ENCODE measurements at places on chromosomes 7 and 10.

GRCh38 chr7:55016061-55016745, 2.6 kb upstream of the EGFR start:
- no peak for DNase-seq

DNA sequence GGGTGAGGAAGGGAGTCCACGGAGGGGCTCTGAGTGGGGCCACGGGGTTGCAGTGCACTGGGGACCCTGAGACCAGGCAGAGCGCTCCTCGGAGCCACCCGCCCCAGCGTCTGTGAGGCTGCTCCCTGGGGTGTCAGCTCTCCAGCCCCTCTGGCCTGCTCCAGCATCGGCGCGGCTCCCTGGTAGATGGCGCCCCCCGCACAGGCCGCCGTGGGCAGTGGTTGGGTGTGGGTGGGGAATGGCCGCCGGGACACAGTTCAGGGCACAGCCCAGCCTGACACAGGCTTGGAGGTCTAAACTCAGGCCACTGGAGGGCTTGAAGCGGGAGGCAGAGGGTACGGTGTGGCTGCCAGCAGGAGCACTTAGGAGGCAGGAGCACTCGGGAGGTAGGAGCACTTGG, 222.6 kb upstream of the PPP2R2D start:
- no peak for DNase-seq

GRCh38 chr7:1065585-1066241, 21.4 kb downstream of the GPR146 start:
- DNase-seq: peak; percentile 78

- DNase-seq: no peak
These were observed 20.2 kb upstream of the SMC3 start for GRCh38 chr10:110547139-110547761.

DNA sequence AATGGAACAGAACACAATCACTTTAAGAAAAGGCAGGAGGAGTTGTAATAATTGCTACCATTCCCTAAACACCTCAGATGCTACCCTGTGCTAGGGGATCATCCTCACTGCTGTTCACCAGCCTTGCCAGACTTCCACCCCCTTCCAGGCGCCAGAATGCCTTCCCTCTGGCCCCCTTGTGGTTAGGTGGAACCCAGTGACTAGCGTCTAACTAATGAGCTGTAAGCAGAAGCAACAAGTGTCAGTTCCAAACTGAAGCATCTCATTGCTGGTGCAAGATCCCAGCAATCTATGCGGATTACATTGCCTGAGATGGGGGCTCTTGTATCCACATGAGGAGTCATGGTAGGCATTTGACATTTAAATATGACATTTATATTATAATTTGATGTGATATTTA, 86.6 kb downstream of the FRMD4A start:
- no peak for DNase-seq

DNA sequence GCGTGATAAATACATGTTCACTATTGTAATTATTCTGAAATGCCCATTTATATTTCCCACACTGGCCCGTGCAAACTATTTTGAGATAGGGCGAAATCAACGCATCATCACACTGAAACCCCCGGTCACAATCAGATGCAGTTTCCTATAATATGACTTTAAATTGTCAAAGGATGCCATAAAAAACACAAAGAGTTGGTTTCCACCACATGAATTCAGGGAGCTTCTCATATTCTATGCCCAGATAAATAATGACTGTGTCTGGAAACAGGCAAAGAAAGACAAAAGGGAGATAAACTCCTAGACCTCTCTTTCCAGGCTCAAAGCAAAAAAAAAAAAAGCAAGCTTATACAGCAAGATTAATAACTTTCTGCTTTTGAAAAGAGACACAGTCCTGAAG, 375.8 kb upstream of the AKR1E2 start:
- no peak for DNase-seq

GRCh38 chr10:114767986-114768821, 53.4 kb upstream of the FHIP2A start:
- no peak for DNase-seq

DNA sequence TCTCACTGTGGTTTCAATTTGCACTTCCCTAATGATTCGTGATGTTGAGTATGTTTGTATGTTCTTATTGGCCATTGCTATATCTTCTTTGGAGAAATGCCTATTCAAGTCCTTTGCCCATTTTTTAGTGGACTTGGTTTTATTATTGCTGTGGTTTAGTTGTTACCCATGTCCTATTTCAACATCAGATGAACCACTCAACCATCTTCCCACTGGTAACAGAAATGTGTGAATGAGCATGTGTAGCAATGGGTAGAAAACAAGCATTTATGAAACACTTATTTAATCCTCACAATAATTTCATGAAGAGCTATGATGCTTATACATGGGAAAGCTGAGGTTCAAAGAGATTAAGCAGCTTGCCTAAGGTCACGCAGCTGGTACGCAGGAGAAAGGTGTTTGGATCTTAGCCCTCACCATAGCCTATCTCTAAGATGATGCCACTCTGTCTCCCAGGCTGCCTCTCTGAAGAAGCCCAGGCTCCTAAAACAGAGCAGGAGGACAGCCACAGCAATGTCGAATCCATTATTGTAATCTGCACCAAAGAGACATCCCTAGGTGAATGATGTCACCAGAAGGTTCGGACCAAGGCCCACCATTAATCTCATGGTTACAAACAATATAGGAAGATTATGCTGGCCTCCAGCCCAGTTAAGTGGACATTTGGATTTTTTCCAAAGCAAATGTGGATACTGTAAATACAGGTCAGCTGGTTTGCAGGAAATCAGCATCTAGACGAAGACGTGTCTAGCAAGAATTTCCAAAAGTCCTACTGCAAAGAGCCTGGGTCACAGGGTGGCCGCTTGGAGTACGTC, 447.6 kb upstream of the ZMIZ1 start:
- no peak for DNase-seq

GRCh38 chr7:2689343-2689847, 1.4 kb downstream of the AMZ1 start:
- no peak for DNase-seq

- DNase-seq: no peak
These were observed 42.0 kb downstream of the ZC3HC1 start for GRCh38 chr7:130008941-130009847.

DNA sequence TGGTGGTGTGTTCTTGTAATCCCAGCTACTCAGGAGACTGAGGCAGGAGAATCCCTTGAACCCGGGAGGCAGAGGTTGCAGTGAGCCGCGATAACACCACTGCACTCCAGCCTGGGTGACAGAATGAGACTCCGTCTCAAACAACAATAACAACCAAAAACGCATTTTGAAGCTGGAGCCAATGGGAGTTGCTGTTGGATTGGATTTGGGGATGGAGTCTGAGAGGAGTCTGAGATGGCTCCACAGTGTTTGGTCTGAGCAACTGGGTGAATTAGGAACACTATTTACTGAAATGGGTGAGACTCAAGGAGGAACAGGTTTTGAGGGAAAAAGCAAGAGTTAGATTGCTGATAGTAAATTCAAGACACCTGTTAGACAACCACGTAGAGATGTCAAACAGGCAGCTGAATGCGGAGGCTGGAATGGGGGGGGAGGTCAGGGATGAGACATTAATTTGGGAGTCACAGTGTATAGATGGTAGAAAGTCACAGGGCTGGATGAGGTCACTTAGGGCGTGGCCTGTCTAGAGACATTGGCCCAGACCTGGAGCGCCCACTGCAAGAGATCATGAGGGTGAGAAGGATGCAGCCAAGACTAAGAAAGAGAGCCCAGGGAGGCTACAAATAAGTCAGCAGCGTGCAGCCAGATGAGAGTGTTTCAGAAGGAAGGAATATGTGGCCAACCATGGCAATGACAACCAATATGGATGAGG, 56.4 kb downstream of the CYCS start:
- no peak for DNase-seq

DNA sequence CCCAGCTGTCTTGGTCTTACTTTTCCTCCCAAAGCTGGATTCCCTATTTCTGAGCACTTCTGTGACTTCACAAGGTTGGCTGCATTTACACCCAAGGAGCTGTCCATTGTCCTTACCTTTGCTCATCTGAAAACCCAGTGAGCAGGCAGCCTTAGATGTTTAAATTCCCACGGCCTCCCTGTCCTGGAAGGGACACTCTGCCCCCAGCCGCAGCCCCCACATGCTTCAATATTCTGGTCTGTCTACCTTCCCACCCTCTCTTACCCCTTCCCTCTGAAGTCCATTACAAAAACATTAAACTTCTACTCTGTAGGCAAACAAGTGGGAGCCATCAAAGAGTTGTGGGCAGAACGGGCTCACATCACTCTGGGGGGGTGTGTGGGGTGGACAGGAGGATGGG, 73.8 kb upstream of the EFCAB10 start:
- DNase-seq: peak; percentile 54

DNA sequence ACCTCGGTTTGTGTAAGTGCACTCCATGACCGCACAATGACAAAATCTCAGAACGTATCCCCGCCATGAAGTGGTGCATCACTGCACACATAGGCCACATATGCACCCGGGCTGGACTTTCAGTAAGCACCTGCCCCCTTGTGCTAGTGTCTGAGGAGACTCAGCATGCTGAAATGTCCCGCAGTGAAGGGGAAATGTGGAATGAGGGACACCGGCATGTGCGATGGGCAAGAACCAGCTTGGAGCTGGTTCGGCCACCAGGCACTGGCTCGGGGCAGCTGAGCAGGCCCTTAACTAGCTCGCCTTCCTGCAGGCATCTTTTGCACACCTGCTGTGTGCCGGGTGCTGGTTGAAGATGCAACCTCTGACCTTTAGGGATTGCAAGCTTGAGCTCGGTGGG, 49.8 kb upstream of the TNS3 start:
- DNase-seq: no peak

GRCh38 chr7:17532861-17533404, 234.5 kb downstream of the AHR start:
- no peak for DNase-seq

DNA sequence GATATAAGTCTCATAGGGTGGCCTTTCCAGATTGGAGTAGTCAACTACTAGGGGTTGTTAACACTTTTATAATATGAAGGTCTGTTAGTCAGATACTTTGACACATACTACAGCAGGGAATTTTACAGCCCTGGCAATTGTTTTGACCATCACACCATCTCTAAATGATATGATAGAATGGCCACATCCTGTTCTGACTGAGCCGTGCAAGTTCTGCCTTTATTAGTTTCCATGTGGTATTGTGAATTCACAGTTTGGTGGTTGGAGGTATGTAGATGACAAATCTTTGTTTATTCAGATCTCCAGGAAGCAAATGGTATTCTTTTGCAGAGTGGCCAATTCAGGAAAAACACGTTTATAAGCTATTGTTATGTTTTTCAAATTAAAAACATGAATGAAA, 83.0 kb downstream of the NRG3 start:
- no peak for DNase-seq

DNA sequence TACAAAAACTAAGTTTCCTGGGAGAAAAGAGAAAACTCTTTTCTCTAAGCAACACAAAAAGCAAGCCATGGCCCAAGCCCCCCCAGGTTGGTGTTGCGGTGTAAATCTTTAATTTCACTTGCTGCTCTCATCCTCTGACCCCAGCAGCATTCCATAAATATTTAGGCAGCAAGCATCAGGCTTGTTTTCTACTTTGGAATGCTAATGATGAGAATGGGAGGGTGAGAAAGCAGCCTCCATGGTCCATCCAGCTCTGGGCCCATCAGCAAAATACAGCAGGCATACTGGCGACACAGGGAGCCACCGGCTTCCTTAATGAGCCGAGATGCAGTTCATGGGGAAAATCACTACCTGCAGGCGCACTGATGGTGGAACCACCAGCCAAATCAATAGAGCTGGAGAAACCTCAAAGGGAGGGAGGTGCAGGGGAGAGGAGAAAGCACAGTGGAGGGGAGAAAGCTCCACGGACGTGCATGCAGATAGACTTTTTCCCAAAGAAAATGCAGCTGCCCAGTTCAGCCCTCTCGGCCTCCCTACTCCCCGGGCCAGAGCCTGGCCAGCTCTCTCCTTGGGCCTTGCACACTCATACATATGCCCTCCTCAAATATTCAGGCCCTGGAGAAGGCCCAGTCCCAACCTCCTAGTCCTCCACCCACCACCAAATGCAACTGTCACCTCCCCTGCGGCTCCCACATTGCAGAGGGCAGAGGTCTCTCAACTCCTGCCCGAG, 131.9 kb downstream of the GRID1 start:
- DNase-seq: no peak

GRCh38 chr7:30080818-30081217, 52.6 kb downstream of the PLEKHA8 start:
- no peak for DNase-seq

GRCh38 chr7:112150823-112151641, 55.2 kb downstream of the DOCK4 start:
- no peak for DNase-seq

GRCh38 chr7:22043367-22043766, 97.7 kb upstream of the CDCA7L start:
- DNase-seq: no peak

GRCh38 chr7:90387470-90388240, 15.6 kb upstream of the CLDN12 start:
- DNase-seq: no peak

GRCh38 chr7:157651366-157652160, 314.8 kb downstream of the DNAJB6 start:
- DNase-seq: no peak

DNA sequence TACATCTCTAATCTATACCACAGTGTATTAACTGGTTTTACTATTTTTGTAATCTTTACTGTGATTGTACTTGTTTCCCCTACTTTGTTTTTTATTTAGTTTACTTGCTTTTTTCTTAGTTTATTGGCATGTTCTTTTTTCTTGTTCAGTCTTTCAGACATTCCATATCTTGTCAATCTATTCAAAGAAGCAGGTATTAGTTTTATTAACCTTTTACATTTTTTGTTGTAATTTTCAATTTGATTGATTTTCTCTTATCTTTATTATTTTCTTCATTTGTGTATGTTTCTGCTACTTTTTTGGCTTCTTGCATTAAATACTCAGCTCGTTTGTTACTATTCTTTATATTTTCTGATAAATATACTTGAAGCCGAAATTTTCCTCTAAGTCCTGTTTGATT, 41.6 kb downstream of the TLX1 start:
- no peak for DNase-seq

DNA sequence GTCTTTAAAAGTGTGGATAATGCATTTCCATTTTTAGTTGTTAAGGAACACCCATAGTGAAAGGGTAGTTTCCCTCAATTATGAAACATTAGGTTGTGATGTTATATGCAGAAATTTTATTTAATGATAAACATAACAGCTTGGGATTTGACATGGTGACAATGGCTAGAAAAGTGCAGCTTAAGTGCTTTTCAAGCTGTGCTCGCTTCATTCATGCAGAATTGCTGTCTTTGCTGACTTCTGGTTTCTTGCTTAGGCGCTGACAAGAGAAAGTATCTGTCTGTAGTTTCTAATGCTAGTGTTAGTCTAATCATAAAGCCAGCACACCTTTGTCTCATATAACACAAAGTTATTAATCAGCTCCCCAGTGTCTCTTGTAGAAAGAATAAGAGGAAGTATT, 170.0 kb downstream of the ARL5B start:
- no peak for DNase-seq

DNA sequence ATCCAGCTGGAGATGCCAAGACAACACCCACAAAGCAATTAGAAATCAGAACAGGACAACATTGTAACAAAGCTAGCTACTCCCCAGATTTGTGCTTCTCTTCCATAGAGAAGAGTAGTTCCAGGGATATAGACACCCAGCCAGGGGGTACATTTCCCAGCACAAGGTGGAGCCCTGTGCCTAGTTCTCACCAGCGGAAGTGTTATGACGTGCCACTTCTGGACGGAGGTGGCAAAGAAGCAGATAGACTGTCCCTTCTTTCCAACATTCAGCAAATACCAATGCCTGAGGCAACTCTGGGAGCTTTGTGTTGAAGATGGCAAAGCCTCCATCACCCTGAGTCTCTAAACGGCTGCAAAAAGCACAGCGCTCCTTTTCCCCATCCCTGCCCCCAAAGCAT, 23.4 kb upstream of the GSAP start:
- no peak for DNase-seq

- peak; percentile 23 for DNase-seq
These were observed 106.3 kb downstream of the ATXN7L1 start for GRCh38 chr7:105769901-105770628.

Measured in hindlimb muscle (tissue), 1 donor.